ENCODE measurements at places on chromosomes 3 and 15.

- no peaks in the 10 kb centered on the region for H3K4me1 ChIP-seq
- H3K36me3 ChIP-seq: peaks cover 12% of the 10 kb centered on the region
- no peaks in the 10 kb centered on the region for H3K27me3 ChIP-seq
Measured at GRCh38 chr3:48492461-48493202, 11.3 kb downstream of the SHISA5 start.

DNA sequence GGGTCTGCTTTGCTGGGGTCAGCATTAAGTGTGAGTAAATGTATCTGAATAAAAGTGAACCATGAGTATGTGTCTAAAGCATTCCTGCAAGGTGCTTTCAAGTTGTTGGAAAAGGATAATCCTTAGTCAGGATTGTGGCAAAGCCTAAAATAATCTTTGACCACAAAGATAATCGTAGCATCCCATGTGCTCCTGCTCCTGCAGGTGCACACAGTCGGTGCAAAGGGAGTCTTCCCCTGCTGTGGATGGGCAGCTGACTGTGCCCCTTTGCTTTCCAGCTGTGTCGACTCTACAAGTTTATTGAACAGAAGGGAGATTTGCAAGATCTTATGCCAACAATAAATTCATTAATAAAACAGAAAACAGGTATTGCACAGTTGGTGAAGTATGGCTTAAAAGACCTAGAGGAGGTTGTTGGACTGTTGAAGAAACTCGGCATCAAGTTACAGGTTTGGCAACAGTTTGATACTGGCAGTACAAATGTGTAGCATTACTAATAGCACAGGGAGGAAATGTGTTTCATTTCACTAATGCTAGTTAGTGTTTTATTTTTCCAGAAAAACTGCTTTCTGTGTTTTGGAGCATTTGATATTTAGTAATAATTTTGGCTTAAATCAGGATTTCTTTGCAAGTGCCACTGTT, 22.6 kb downstream of the SRP14 start:
- H3K27ac ChIP-seq: no peak overlapping the region
- DNase-seq: no peak
- no peaks in the 10 kb centered on the region for H3K27me3 ChIP-seq
- no peak overlapping the region for H3K4me3 ChIP-seq

DNA sequence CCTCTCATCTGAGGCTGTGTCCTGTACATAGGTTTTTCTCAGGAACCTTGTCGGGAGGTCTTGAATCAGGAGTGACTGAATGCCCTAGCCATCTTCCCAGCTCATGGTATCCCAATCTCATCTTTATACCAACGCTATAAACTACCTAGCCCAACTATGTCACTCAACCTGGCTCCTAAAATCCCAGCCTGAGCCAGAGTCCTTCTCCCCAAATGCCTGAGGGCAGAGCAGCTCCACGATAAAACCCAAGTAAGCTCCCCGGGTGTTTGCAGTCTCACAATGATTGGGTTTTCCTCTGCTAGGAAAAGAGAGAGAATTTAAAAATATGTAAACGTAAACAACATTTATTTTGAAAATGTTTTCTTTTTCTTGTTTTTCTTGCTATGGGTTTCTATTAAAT, 14.4 kb downstream of the EIF1B start:
- H3K36me3 ChIP-seq: no peaks in the 10 kb centered on the region
- no peaks in the 10 kb centered on the region for H3K4me1 ChIP-seq
- H3K27me3 ChIP-seq: no peaks in the 10 kb centered on the region
- H3K4me3 ChIP-seq: no peak overlapping the region

DNA sequence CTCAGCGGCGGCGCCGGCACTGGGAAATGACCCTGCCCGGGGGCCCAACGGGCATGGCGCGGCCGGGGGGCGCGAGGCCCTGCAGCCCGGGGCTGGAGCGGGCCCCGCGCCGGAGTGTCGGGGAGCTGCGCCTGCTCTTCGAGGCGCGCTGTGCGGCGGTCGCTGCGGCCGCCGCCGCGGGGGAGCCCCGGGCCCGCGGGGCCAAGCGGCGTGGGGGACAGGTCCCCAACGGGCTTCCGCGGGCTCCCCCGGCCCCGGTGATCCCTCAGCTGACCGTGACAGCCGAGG, 172 bp downstream of the ITPKA start:
- peak overlapping the region; percentile 62 for H3K4me3 ChIP-seq
- no peaks in the 10 kb centered on the region for H3K36me3 ChIP-seq

- no peaks in the 10 kb centered on the region for H3K4me1 ChIP-seq
- no peak for DNase-seq
- no peaks in the 10 kb centered on the region for H3K36me3 ChIP-seq
- H3K4me3 ChIP-seq: no peak overlapping the region
- H3K27me3 ChIP-seq: no peaks in the 10 kb centered on the region
Measured at GRCh38 chr15:29021857-29022256, 136.1 kb downstream of the APBA2 start.

GRCh38 chr3:67048067-67048714, 50.1 kb downstream of the KBTBD8 start:
- H3K27me3 ChIP-seq: no peaks in the 10 kb centered on the region
- H3K36me3 ChIP-seq: no peaks in the 10 kb centered on the region
- H3K27ac ChIP-seq: no peak overlapping the region
- H3K4me1 ChIP-seq: no peaks in the 10 kb centered on the region

DNA sequence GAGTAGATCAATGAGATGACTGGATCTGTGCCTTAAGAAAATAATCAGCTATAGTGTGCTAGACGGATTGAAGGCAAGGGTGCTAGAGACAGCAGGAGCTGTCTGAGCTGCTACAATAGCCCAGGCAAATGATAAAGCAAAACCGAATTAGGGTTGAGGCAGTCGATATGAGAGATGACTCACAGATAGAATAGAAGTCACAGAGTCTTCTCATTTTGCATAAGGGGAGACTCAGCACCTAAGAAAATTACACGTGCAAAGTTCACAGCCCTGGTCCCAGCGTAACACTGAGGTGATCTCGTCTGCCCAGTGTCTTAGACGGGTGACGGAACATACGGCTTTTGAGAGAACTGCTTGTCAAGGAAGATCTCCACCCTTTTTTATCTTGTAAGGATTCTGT, 11.6 kb downstream of the LPP start:
- H3K27me3 ChIP-seq: no peaks in the 10 kb centered on the region
- no peak overlapping the region for H3K4me3 ChIP-seq
- no peaks in the 10 kb centered on the region for H3K4me1 ChIP-seq

GRCh38 chr3:19446687-19447086, 298.4 kb downstream of the KCNH8 start:
- H3K27me3 ChIP-seq: no peaks in the 10 kb centered on the region
- H3K4me3 ChIP-seq: no peak overlapping the region
- no peaks in the 10 kb centered on the region for H3K36me3 ChIP-seq
- H3K27ac ChIP-seq: no peak overlapping the region

GRCh38 chr3:7978087-7978422, 523.6 kb upstream of the LMCD1 start:
- H3K4me1 ChIP-seq: peaks cover 14% of the 10 kb centered on the region
- peak overlapping the region; percentile 11 for H3K4me3 ChIP-seq
- H3K27ac ChIP-seq: no peak overlapping the region
- H3K36me3 ChIP-seq: no peaks in the 10 kb centered on the region

GRCh38 chr15:22265056-22265945, 185.0 kb downstream of the OR4M2 start:
- no peak overlapping the region for H3K4me3 ChIP-seq
- H3K4me1 ChIP-seq: no peaks in the 10 kb centered on the region
- no peak for DNase-seq
- no peaks in the 10 kb centered on the region for H3K36me3 ChIP-seq
- H3K27me3 ChIP-seq: no peaks in the 10 kb centered on the region
- no peak overlapping the region for H3K27ac ChIP-seq

DNA sequence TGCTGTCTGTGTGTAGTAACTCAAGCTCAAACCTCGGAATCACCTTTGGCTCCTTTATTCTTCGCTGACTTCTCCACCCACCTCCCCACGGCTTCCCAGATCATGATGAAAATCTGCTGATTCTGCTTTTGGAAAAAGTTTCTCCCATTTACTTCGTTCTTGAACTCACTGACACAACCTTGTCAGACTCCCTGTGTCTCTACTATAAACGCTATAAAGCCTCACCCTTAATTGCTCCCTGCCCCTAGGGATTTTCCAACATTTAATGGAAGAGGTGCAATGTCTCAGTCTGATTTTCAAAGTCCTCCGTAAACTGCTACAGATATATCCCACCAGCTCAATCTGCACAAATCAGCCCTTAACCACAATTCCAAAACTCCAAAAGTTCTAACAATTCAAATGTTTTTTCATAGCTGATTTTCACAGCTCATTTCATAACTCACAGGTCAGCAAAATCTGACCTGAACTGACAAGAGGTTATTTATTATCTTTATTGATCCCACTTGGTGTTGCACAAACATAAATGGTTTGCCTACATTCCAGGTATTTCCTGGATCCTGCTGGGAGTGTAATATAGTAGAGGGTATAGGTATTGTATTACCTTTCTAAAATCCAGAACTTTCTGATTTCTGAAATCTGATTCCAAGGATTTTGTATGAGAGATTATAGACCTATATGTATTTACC, 129.4 kb downstream of the PLD1 start:
- peaks cover 12% of the 10 kb centered on the region for H3K36me3 ChIP-seq
- no peak overlapping the region for H3K27ac ChIP-seq
- H3K4me3 ChIP-seq: no peak overlapping the region
- no peaks in the 10 kb centered on the region for H3K27me3 ChIP-seq
- H3K4me1 ChIP-seq: no peaks in the 10 kb centered on the region

GRCh38 chr3:139301654-139302053, 42.2 kb upstream of the MRPS22 start:
- no peak overlapping the region for H3K4me3 ChIP-seq
- no peaks in the 10 kb centered on the region for H3K27me3 ChIP-seq
- no peak for DNase-seq
- peak overlapping the region; percentile 54 for H3K27ac ChIP-seq
- H3K36me3 ChIP-seq: no peaks in the 10 kb centered on the region

- no peak for DNase-seq
- H3K4me3 ChIP-seq: no peak overlapping the region
- H3K27me3 ChIP-seq: no peaks in the 10 kb centered on the region
- H3K4me1 ChIP-seq: no peaks in the 10 kb centered on the region
- H3K36me3 ChIP-seq: no peaks in the 10 kb centered on the region
Measured at GRCh38 chr3:185420762-185421161, 57.8 kb downstream of the MAP3K13 start.

DNA sequence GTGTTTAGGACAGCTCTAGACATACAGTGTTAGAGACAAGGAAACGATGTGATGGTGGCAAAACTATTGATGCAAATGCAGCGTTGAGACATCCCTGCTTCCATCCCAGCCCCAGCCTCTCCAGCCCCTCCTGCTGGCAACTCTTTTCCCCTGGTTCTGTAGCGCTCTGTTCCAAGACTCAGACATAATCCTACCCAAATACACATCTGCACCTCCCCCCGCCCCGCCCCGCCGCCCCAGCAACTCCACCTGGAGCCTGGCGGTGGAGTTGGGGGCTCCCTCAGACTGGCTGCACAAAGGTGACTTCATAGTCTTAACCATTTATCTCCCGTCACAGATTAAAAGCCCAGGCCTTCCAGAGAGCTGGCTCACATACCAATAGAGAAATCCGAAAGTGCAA, 7.2 kb upstream of the SEC22A start:
- H3K4me3 ChIP-seq: no peak overlapping the region
- no peaks in the 10 kb centered on the region for H3K4me1 ChIP-seq
- H3K27ac ChIP-seq: no peak overlapping the region
- DNase-seq: no peak
- H3K27me3 ChIP-seq: no peaks in the 10 kb centered on the region

DNA sequence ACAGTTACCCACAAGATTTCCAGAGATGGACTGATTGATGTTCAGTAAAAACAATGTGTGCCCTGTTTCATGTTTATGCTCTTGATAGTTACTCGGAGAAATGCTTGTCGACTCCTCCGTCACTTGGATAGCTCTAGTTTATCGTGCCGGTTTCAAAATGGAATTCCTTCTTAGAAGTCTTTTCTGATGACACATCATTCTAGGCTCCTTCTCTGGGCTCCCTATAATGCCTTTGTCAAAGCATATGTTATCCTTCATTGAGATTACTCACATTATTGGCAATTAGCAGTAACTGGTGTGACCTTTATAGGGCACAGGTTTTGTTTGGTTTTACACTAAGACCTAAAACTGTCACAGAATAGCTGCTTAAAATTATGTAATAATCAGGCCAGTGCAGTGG, 201.8 kb downstream of the CNTN6 start:
- no peaks in the 10 kb centered on the region for H3K27me3 ChIP-seq
- H3K4me3 ChIP-seq: no peak overlapping the region
- H3K4me1 ChIP-seq: no peaks in the 10 kb centered on the region
- no peaks in the 10 kb centered on the region for H3K36me3 ChIP-seq
- H3K27ac ChIP-seq: no peak overlapping the region

- H3K27me3 ChIP-seq: no peaks in the 10 kb centered on the region
- H3K27ac ChIP-seq: peak overlapping the region; percentile 35
- peaks cover 10% of the 10 kb centered on the region for H3K4me1 ChIP-seq
- no peak for DNase-seq
- no peaks in the 10 kb centered on the region for H3K36me3 ChIP-seq
- no peak overlapping the region for H3K4me3 ChIP-seq
Measured at GRCh38 chr15:90138071-90138833, 36.0 kb upstream of the IDH2 start.

GRCh38 chr3:58214484-58215316, 3.9 kb upstream of the DNASE1L3 start:
- no peaks in the 10 kb centered on the region for H3K36me3 ChIP-seq
- H3K27ac ChIP-seq: no peak overlapping the region
- no peaks in the 10 kb centered on the region for H3K27me3 ChIP-seq
- H3K4me3 ChIP-seq: no peak overlapping the region
- no peaks in the 10 kb centered on the region for H3K4me1 ChIP-seq

DNA sequence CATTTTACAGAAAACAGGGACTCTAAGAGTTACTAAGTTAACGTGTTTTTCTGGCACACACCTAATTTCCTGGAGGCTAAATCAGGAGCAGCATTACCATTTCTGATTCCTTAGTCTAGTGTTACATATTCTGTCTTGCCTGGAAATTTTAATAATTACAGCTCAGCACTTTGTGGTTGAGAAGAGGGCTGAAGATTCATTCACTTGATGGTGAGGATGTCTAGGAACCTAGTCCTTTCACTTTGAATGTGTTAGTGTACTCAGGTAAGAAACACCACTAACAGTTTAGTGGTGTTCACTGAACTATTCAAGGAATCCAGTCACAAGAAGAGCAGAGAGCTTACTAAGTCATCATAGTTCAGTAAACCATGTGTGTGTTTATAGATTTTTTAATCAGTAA, 102.8 kb downstream of the STT3B start:
- no peak overlapping the region for H3K27ac ChIP-seq
- no peak overlapping the region for H3K4me3 ChIP-seq
- H3K36me3 ChIP-seq: peaks cover 41% of the 10 kb centered on the region
- H3K27me3 ChIP-seq: no peaks in the 10 kb centered on the region

All from right atrium auricular region (tissue), 2 donors.